ENCODE measurements at places on chromosomes 5 and 9.

DNA sequence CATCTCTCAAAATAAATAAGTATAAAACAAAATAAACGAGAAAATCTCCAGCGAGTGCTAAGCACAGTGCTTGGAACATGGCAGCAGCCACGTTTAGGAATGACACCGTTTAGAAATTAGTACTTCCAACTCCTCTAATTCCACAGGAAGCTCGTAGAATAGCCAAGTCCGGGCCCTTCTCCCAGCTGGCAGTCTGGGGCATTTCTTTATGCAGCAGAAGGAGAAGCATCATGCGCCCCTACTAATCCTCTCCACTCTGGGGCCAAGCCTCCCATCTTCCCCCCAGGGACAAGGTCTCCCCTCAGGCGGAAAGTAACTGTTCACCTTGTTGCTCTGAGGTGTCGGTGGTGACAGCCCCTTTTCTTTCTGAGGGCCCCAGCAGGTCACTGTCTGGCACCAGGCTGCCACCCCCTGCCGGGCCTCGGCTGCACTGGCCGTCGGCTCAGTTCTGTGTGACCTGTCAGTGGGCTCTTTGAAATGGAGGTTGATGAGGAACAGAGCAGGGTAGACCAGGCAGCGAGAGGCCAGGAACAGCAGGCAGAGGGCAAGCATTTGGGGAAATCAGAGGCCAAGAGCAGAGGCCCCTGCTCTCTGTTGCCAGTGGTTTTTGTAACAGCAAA, 113.5 kb upstream of the WWC1 start:
- no peak for DNase-seq

GRCh38 chr5:10036136-10036815, 213.4 kb downstream of the ATPSCKMT start:
- no peak for DNase-seq

GRCh38 chr9:108048406-108049025, 558.9 kb upstream of the KLF4 start:
- DNase-seq, result no peak

- no peak for DNase-seq
Observed at GRCh38 chr9:72691671-72692070, 170.3 kb downstream of the TMC1 start.

- DNase-seq, result no peak
Observed at GRCh38 chr9:124134526-124134925, 123.0 kb downstream of the LHX2 start.

DNA sequence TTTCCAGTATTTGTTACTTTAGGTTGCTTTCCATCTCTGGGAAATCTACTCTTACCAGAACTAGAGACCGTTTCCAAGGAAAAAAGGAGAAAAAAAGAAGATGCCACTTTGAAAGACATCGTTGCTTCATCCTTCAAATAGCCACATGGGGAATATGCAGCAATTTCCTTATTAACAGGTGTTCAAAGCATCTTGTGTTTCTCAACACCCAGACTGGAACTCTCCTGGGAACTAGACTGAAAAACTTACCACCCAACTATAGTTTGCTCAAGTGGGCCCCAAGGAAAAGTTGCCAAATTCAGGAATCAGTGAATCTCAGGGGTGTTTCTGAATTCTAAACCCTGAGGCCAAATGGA, 80.0 kb upstream of the JAK2 start:
- no peak for DNase-seq

DNA sequence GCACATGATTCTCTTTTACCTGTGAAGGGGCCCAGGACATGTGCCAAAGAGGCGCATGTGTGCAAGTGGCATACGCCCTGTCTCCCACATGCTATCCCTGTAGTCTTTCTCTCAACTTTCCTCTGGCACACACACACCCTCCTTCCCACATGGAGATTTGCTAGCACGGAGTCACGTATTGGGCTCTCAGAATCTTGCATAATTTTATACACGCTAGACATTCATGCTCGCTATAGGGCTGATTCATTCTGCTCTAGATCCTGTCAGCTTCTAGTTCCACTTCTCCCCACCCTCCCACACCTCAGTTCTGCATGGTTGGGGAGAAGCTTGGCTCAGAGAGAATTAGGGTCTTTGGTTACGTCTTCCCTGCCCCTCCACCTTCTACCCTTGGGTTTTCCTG, 72.8 kb downstream of the CD180 start:
- DNase-seq, result peak; percentile 58

DNA sequence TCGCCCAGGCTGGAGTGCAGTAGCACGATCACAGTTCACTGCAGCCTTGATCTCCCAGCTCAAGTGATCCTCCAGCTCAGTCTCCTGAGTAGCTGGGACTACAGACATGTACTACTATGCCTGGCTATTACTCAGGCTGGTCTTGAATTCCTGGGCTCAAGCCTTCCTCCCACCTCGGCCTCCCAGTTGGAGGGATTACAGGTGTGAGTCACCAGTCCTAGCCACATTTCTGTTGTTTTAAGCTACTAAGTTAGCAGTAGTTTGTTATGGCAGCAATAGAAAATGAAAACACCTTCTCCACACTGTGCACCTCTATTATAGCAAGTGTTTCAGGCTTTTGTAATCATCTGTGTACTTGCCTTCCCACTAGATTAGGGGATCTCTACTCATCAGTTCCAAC, 588.9 kb upstream of the TLE4 start:
- no peak for DNase-seq

- DNase-seq, result peak; percentile 44
Observed at GRCh38 chr9:36137392-36138004, 965 bp downstream of the GLIPR2 start.

DNA sequence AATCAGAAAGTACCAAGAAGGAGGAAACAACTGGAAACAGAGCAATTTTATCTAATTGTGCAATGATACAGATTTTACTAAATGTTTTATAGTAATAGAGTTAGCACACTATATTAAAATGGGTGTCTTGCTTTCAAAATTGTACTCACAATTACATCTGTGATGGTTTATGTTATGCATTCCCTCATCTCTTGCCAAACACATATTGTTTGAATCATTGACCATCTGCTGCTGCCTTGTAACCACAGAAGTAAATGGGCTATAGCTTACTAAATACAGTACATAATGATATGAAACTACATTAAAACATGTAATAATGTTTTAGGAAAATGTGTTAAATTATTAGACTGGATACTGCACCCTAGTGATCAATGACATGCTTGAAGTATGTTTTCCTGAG, 158.1 kb downstream of the SLC25A46 start:
- no peak for DNase-seq
